Left renal cortex interstitium (tissue), 4 donors: ENCODE measurements at places on chromosomes 13 and 19. TPM values are rescaled to one million over a fixed set of nuclear protein-coding genes. Genes with fewer than 3 reads are reported as not detected.

Gene COG3
- polyA plus RNA-seq, result 33.7 TPM

Gene CLEC4G
- polyA plus RNA-seq, result 0.21 TPM

Gene NOTCH3
- polyA plus RNA-seq, result 87.3 TPM

Gene SLC1A5
- 39.3 TPM for polyA plus RNA-seq

Gene KANK3
- polyA plus RNA-seq, result 13.3 TPM

Gene TTC9B
- polyA plus RNA-seq, result 0.07 TPM

Gene SHISA2
- 63.7 TPM for polyA plus RNA-seq

Gene CHAF1A
- 20.1 TPM for polyA plus RNA-seq

Gene HCST
- 4.5 TPM for polyA plus RNA-seq

Gene COX7A1
- polyA plus RNA-seq, result 20.9 TPM

Gene FAM83E
- polyA plus RNA-seq, result 2.7 TPM

Gene ZNF729
- 0.30 TPM for polyA plus RNA-seq

Gene CRX
- not detected for polyA plus RNA-seq

Gene UBE2S
- 40.1 TPM for polyA plus RNA-seq

Gene KLHL1
- polyA plus RNA-seq, result 0.75 TPM

DNA sequence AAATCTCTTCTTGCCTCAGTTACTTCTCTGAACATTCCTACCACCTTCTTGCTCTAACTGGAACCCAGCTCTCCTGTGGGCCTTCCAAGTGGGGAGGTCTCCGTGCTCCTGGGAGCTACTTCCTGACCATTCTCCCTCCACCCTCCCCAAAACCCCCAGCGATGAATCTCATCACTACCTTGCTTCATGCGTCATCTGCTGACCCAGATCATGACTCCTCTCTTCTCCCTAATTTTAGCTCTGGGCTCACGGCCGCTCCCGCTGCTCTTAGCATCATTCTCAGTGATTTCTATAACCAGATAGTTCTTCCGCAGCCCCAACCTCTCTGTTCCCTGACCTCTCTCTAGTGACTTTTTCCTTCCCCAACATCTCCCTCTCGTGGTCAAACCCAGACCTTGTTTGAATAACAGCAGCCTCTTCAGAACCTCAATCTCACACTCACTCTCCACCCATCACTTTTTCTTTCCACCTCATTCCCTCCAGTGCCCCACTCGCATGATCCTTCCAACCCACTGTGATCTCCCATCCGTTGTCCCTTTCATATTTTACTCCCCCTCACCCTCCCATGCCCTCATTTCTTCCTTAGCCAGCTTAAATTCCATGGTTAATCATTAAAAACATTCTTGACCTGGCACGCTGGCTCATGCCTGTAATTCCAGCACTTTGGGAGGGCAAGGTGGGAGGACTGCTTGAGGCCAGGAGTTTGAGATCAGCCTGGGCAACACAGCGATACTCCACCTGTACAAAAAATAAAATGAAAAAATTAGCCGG, 21.8 kb downstream of the MRPS12 start:
- DNase-seq, result peak; percentile 57

DNA sequence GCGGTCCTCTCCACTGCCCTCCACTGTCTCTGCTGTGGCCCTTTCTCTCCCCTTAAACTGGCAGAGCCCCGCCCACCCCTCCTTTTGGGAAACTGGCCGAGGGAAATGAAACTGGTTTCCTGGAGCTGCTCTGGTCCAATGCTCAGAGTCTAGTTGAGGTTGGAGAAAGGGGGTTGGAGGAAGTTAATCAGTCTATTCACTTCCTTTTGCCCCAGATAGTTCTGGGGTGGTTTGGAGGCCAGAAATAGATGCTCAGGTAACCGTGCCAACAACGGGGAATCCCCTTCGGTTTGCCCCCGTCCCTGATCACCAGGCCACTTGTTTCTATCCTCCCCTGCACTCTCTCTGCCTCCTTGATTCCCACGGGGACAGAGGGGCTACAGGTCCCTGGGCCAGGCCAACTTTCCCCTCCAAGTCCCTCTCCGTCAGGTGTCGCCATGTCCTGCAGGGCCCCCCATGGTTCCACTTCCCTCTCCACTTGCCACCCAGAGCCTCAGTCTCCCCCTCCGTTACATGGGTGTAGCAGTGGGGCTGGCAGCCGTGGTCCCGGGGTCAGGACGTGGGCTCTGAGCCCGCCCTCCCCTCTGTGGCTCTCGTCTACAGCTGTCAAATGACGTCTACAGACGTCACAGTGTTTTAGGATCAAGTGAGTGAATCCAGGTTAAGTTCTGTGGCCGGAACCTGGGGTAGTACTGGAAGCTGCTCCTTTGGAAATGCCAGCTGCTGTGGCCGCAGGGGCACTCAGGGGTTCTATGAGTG, at the start of gene IL4I1:
Gene IL4I1, minus strand, starts transcription at position 25 of the 759 bp plus-strand sequence. CDS start 727 bp downstream, outside the sequence.
- no peak for DNase-seq

DNA sequence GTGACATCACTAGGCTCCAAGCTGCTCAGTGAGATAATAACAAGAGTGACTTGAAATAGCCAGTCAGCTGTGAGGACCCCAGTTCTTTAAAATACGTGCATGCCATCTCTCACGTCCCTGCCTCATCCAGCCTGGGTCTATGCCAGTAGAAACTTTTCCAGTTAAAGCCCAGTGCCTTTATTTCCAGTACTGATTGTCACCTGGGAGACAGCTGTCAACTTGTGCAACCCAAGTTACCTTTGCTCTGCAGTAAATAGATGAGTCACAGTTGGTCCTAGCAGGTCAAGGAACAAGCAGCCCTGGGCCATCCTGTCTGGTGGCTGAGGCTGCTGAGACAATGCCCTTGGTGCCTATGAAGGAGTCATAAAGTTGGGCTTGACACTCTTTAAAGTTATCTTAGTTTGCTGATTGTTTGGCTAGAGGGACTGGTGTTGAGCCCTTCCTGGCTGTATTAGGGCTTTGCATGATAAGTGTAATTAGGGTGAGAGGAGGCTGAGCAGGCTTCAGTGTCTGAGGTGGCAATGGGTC, 228.7 kb downstream of the LACC1 start:
- DNase-seq, result no peak

DNA sequence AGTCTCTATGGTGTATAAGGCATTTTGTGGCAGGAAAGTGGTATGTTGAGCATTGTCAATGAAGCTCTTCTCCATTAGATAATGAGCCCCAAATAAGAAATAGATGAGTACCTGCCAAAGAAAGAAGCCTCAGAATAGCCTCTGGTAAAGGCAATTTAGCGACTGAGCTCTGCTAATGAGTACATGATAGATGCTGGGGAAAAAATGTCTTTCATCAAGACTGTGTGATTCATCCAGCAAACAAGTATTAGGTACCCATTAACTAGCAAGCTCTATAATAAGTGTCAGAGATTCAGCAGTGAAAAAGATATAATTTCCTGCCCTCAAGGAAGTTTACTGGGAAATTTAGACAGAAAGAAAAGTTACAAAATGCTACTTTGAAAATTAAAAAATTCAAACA, 294.6 kb downstream of the ITGBL1 start:
- no peak for DNase-seq

- DNase-seq, result no peak
These were observed 4.7 kb upstream of the SLC17A7 start for GRCh38 chr19:49445997-49446396.

DNA sequence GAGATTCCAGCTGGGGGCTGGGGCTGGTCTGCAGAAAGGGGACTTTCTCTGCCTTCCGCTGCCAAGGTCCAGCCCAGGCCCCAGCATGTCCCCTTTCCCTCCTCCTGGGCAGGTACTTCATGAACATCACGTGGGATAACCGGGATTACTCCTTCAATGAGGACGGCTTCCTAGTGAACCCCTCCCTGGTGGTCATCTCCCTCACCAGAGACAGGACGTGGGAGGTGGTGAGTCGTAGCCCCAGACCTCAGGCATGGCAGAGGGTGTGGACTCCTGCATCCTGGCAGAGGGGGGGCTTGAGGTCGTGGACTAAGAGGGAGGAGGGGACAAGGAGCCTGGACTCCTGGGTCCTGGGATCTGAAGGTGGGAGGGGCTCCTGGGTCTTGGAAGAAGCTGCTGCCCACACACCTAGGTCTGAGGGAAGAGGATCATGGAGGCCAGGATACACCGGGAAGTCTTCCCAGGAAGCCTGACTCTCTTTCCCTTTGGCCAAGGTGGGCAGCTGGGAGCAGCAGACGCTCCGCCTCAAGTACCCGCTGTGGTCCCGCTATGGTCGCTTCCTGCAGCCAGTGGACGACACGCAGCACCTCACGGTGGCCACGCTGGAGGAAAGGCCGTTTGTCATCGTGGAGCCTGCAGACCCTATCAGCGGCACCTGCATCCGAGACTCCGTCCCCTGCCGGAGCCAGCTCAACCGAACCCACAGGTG, 20.6 kb downstream of the GRIN2D start:
- no peak for DNase-seq

DNA sequence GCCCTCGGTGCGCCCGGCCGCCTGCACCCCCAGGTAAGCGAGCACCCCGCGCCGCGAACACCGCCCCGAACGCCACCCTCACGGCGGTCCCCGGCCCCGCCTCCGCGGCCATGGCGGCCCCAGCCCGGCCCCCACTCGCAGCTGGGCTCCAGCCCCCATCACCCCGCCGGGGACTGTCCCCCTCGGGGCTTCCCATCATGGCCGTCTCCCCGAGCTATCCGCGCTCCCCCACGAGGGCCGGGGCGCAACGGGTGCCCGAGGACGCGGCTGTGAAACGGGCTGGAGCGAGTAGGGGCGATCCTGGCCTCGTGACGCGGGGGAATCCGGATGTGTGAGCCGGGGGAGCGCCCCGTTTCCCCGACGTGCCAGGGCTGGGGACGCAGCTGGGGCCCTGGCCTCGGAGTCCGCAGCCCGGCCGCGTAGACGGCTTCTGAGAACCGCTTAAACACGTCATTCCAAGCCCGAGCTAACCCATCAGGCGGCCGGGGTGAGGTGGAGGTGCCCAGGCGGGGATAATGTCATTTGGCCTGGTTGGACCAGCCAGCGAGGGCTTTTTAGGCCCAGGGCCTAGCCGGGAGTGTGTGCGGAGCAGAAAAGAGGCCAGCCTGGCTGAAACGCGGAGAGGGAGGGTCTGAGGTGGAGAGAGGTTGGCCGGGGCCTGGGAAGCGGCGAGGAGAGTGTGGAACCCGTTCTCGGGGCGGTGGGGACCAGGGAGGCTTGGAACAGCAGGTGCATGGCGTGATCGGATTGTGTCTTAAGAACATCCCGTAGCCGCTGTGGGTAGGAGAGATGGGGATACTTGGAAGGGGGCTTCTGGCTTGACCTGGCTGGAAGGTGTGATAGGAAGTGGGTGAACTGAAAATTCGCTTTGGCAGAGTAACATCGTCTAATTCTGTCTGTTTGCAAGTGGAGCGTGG, 550 bp downstream of the CERS4 start:
- no peak for DNase-seq

GRCh38 chr13:44825953-44826352, 163.3 kb downstream of the NUFIP1 start:
- peak; percentile 40 for DNase-seq

GRCh38 chr13:77866971-77867370, 51.7 kb downstream of the EDNRB start:
- DNase-seq, result no peak

- no peak for DNase-seq
These were observed 1.8 kb downstream of the CDX2 start for GRCh38 chr13:27967203-27967735.

- DNase-seq, result no peak
These were observed 5.5 kb downstream of the TPGS1 start for GRCh38 chr19:512547-513365.

- no peak for DNase-seq
These were observed 7.5 kb downstream of the ZNF440 start for GRCh38 chr19:11821474-11822109.

- DNase-seq, result no peak
These were observed 4.0 kb upstream of the NKPD1 start for GRCh38 chr19:45164577-45165335.

DNA sequence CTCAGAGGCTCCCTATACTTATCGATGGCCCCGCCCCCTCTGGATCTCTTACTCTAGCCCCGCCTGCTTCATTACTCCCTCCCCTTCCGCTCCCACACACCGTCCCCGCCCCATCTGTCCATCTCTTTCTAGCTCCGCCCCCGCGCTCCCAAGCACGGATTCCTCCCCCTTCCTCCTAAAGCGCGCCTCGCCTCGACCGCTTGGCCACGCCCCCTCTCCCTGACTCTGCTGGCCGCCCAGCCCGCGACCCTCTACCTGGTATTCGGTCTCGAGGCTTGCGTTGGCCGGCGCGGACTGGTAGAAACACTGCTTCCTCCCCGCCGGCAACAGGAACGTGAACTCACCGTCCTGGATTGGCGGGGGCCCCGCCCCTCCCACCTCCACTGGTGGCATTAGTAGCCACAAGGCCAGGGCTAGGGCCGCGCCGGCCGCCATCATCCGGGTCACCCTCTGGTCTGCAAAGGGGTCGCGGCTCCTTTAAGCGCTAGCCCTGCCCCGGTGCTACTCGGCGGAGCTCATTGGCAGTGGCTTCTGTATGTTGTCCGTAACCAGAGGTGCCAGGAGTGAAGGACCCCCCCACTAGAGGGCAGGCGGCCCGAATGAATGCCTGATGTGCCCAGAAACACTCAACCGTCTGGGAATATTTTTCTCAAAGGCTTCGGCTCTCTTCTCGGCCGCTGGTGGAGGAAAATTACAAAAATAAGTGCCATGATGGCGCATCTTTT, at the start of gene TMED1:
Gene TMED1, minus strand, starts transcription at position 459 of the 725 bp plus-strand sequence. Its CDS starts 21 bp downstream, at position 438.
- DNase-seq, result peak; percentile 96

DNA sequence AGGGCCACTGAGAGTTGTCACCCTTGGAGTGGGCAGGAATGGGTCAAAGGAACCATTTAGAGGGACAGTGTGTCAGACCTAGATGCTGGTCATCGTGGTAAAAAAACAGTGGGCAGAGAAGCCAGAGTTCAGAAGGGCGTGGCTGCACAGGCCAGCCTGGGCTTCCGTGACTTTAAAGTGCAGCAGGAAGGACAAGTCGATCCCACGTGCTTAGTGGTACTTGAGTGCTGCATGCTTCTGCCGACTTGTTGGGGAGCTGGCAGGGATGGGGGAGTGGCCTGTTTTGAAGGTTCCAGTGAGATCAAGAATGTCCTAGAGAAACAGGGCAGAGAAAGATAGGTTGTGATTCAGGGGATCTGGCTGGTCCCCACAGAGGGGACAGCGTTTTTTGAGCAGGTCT, 17.0 kb downstream of the LYL1 start:
- DNase-seq, result no peak

DNA sequence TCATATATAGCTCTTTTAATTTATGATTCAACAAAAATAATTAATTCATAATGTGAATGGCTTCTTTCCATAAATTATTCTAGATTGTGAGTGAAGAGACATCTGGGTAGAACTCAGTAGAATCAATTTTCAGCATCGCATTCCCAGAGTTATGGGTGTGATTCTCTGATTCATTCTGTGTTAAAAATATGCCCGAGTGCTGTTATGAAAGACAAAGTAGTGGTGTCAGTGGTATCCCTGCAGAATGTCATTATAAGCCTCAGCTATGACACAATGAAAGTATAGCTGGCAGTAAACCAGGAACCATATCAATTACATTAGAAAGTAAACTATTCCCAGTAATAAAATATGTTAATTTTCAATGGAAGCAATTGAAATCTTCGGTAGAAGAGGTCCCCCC, 480.5 kb upstream of the SLITRK1 start:
- DNase-seq, result no peak
